ENCODE measurements at places on chromosomes 13 and 19.

DNA sequence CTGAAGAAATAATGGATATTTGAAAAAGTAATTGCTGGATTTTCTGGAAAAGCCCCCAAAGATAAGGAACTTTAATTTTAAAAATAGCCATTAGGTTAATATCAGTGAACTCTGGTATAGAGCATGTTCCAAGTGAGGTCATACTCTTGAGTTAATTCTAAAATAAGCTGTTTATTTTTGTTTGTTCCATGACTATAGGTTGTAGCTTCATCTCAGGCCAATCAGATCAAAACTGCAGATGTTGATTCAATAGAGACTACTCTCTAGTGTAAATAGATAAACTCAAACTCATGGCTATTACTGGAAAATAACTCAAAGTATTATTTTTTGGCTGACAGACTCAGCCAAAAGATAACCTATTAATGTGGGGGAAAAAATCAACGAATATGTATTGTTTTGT, 815.1 kb downstream of the DIAPH3 start:
- no peak for DNase-seq

- DNase-seq = no peak
Measured at GRCh38 chr19:30359936-30360335, 12.2 kb upstream of the ZNF536 start.

- DNase-seq = no peak
Measured at GRCh38 chr13:112248406-112248760, 127.8 kb upstream of the SPACA7 start.

DNA sequence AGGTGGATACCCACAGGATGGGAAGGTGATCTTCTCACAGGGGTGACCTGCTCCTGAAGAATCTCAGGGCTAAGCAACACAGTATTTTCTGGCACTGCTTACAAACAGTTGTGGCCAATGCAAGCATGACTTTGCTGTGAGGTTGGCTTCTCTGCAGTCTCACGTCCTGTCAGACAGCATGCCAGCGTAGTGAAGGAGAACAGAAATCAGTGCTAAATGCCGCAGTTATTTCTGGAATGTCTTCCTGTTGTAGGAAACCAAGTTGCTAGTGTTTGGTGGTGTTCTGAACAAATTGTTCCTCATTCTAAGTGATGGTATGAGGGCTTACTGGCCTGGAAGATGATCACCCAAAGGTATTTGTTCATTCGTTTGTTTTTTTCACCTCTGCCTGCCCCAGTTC, 320.1 kb downstream of the MTUS2 start:
- no peak for DNase-seq

DNA sequence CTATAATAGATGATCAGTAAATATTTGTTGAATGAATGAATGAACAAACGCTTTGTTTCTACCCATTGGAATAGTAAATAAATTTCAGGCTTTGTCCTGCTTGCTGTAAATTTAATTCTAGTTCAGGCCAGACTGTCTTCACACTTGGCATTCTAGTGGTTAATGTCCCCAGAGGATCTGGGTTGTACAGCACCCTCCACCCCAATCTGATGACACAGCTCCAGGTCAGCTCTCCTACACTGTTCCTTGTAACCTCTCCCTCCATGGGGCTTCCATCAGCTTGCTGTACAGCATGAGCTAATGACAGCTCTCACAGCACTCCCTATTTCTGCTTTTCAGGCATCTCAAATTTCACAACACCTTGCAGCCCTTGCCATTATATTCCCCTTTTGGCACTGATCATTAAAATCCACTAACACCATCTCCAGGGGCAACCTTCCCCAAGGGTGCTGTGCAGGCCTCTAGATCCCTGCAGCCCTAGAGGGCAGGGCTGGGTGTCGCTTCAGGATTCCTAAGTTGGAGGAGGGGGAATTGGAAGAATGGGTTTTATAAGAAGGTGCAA, 12.7 kb upstream of the KL start:
- no peak for DNase-seq

GRCh38 chr13:98749501-98749900, 3.0 kb downstream of the SLC15A1 start:
- no peak for DNase-seq

DNA sequence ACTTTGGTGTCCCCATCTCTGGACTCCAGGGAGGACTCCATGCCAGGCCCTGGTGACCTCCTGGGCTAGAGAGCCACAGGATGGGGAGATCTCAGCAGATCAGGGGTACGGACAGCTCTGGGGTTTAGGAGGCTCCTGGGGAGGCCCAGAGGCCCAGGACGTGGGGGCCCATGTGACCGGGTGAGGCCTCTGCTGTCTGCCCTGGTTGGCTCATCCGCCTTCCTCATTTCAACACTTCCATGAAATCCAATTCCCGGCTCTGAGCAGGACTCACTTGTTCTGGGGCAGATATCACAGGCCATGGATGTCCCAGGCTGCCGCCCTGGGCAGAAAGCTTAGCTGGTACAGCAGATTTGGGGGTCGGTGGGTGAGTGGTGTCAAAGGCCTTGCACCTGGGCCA, 1.1 kb upstream of the PRAM1 start:
- no peak for DNase-seq

DNA sequence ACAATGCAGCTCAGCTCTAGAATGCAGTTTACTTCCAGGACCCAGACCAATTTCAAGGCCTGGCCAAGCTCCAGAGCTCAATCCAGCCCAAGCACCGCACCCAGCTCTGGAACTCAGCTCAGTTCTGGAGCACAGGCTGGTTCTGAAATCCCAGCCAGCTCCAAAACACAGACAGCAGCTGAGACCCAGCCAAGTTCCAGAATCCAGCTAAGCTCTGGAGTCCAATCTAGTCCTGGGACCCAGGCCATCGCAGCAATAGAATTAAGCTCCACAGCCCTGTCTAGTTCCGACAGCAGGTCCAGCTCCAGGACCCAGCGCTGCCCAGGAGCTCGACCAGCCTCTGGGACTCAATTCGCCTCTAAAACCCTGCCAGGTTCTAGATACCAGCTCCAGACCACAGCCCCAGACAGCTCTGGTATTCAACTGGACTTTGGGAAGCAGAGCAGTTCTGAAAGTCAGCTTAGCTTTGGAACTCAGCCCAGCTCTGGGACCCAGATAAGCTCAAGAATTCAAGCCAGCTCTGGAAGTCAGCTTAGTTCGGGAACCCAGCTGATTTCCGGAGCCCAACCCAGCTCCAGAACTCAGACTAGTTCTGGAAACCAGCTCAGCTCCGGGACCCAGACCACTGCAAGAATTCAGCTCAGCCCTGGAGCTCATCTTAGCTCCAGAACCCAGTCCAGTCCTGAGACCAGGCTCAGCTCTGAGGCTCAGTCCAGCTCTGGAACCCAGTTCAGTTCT, 6.8 kb downstream of the GIPC3 start:
- no peak for DNase-seq

DNA sequence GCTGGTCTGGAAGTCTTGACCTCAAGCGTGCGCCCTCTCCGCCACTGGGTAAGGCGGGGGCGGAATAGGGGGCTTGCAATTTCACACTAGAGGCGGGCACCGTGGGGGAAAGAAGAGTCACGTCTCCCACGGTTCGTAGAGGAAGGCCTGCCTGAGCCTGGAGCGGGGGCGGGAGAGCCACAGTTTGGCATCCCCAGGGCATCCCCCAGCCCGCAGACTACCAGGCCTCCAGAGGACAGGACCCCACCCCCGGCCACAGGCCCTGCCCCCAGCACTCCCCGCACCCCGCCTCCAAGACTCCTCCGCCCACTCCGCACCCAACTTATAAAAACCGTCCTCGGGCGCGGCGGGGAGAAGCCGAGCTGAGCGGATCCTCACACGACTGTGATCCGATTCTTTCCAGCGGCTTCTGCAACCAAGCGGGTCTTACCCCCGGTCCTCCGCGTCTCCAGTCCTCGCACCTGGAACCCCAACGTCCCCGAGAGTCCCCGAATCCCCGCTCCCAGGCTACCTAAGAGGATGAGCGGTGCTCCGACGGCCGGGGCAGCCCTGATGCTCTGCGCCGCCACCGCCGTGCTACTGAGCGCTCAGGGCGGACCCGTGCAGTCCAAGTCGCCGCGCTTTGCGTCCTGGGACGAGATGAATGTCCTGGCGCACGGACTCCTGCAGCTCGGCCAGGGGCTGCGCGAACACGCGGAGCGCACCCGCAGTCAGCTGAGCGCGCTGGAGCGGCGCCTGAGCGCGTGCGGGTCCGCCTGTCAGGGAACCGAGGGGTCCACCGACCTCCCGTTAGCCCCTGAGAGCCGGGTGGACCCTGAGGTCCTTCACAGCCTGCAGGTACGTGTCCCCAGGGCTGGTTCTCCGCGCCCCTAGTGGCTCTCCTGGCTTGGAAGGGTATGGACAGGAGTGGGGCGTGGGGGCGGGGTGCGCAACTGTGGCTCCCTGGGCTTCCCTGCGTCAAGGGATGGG, at the start of gene ANGPTL4:
Gene ANGPTL4 (plus strand): TSS at position 353 of the 969 bp plus-strand sequence. CDS start 167 bp downstream, at position 520.
- DNase-seq = peak; percentile 32

GRCh38 chr13:24649688-24650043, 30.5 kb upstream of the ATP12A start:
- no peak for DNase-seq

GRCh38 chr13:112481458-112481857, 105.3 kb downstream of the SPACA7 start:
- no peak for DNase-seq

DNA sequence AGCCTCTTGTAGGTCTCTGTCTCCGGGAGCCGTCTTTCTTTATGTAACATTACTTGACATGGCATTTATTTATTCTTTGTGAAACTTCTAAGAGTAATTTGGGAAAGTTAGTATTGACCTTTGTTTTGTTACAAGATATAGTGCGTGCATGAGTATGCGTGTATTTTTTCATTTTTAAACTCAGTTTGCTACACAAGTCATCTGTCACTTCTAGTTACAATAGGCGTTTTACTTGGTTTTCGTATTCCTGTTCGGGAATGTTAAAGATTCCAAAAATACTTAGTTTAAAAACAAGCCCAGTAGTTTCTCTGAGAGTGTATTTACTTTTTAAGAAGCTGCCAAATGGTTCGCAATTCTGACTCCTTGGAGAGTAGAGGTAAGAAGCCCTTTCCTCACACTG, 3.2 kb downstream of the PDS5B start:
- no peak for DNase-seq

GRCh38 chr13:90485436-90485835, 862.1 kb upstream of the MIR17HG start:
- DNase-seq = no peak

DNA sequence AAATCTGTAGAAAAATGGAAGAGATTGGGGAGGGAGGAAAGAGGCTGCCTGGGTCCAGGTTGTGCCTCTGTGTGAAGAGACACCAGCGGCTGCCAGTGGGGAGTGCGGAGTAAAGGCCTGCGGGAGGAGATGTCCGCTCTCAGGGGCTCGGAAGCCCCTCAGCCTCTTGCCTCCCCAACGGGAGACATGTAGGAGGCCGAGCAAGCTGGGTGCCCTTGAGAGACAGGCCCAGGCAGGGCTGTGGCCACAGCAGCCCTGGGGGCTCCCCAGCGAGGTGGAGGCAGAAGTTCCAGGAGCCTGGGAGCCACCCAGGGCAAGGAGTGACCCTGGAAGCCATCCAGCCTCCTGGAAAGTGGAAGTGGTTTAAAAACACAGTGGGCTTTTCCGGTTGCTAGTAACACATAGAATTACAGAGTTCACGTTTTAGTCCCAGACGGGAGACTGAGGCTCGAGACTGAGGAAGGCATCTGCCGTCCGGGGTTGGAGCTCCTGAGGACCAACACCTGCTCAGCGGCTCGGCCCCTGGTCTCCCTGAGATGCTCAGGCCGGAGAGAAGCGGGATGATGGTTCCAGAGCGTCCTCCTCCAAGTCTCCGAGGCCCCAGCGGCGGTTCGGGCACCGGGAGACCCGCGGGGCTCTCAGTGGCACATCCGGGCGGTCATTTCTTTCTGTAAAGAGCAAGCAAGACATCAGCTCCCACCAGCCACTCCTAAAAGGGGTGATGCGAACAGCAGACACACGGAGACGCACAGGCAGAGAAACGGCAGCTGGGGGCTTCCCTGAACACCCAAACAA, 21.9 kb upstream of the MKNK2 start:
- no peak for DNase-seq

GRCh38 chr13:106567474-106568298, at the start of gene ARGLU1:
Gene ARGLU1 (minus strand): TSS chr13:106568137. CDS start chr13:106567919, 218 bp downstream.
- peak; percentile 95 for DNase-seq

DNA sequence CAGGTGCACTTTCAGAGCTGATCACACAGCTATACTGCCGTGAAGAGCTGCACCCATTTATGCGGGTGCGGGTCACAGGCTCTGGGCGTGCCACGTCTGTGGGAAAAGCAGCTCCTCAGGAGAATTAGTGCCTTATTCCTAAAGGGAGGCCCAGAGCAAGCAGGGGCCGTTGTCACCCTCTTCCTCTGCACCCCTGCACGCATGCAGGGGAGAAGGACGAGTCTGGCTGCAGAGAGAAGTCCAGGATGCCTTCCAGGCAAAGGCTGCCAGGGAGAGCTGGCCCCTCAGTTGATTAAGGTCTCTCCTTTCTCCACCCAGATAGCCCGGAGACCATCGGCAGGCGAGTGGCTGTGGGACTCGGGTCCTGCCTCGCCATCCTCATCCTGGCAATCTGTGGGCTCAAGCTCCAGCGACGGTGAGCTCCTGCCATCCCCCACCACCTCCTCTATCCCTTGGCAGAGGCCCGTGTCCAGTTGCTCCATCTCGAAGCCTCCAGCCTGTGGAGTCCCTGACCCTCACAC, 3.1 kb upstream of the FFAR1 start:
- DNase-seq = no peak

Measured in activated T-cell treated with anti-CD3 and anti-CD28 coated beads for 24 hours (primary cell).